NCI-H2107 (cell line): ENCODE measurements at places on chromosomes 4 and X.

DNA sequence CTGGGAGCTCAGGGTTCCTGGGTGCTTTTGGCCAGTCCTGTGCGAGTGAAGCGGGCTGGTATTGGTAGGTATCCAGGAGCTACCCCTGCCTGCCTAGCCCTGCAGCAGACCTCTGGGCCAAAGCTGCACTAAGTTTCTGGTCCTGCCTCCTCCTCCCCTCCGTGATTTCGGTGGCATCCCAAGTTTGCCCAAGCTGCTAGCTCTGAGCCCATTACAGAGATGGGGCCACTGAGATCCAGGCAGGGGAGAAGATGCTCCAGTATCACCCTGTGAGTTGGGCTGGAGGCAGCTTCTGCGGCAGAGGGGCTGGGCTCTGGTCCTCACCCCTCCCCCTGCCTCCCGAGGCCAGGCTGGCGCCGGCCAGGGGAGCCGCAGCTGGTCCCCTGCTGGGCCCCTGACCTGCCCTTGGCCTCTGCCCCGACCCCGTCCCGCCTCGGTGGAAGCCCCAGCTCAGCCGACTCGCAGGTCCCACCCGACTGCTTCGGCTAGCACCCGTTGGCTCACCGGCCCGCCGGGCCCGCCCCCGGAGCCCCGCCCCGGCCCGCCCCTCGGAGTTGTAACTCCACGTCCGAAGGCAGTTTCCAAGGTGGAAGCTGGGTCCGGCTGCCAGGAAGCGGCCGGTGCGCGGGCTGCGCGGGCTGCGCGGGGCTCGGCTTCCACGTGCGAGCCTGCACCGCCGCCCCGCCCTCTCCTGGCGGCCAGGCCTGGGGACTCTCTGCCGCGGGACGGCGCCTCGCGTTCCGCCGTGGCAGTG is at the start of gene DUSP9:
Gene DUSP9 (plus strand): TSS at position 584 of the 754 bp plus-strand sequence. CDS start 751 bp downstream, outside the sequence.
- DNase-seq: no peak

GRCh38 chr4:4673070-4673469 is 131.2 kb upstream of the STX18 start:
- DNase-seq: no peak

- DNase-seq: no peak
Observed at GRCh38 chr4:142358656-142359055, 487.4 kb downstream of the INPP4B start.

GRCh38 chr4:26873391-26874026 is 12.9 kb downstream of the STIM2 start:
- no peak for DNase-seq

GRCh38 chr4:87058356-87059073 is 123.7 kb downstream of the AFF1 start:
- no peak for DNase-seq

DNA sequence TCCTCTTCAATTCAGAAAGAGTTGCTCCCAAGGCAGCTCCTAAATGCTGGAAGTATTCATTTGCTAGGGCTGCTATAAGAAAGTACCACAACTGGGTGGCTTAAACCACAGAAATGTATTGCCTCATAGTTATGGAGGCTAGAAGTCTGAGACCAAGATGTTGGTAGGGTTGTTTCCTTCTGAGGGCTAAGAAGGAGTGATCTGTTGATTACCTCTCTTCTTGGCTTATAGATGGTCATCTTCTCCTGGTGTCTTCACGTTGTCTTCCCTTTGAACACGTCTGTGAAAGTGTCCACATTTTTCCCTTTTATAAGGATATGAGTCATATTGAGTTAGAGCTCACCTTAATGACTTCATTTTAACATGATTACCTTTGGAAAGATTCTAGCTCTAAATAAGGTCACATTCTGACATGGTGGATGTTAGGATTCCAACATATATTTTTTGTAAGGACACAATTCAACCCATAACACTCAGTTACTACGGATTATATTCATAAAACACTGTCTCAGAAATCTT is 266.3 kb downstream of the SPATA18 start:
- no peak for DNase-seq

DNA sequence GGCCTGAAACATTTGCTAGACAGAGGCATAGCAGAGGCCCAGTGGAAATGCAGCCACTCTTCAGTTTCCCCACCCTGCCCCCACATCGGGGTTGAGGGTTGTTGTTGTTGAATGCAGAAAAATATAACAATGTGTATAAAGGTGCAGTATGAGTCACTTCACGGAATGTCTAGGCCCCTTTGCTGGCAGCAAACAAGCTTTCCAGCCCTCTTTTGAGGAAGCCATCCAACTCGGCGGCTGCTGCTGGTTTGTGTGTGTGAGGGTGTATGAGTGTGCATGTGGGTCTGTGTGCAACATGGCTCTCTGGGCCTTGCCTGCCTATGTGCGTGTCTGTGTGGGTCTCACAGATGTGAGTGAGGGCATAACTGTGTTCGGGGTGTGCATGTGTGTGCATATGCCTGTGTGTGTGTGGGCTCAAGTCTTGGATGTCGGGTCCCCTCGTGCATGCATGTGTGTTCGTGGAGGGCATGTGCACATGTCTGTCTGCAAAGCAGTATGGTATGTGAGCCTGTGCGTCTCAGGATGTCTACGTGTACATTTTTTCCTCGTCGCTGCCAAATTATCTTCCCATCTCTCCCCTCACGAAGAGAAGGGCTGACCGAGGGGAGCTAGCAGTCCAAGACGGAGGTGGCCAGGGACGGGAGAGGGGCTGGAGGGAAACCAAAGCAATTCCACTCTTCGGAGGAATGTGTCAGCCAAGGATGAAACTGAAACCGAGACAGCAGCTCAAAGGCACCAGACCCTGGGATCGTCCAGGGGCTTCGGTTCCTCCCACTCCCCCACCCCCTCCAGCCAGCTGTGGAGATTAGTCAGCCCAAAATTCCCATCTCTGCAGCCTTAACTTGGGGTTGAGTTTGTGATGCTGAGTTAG is 8.4 kb upstream of the ELF4 start:
- no peak for DNase-seq

DNA sequence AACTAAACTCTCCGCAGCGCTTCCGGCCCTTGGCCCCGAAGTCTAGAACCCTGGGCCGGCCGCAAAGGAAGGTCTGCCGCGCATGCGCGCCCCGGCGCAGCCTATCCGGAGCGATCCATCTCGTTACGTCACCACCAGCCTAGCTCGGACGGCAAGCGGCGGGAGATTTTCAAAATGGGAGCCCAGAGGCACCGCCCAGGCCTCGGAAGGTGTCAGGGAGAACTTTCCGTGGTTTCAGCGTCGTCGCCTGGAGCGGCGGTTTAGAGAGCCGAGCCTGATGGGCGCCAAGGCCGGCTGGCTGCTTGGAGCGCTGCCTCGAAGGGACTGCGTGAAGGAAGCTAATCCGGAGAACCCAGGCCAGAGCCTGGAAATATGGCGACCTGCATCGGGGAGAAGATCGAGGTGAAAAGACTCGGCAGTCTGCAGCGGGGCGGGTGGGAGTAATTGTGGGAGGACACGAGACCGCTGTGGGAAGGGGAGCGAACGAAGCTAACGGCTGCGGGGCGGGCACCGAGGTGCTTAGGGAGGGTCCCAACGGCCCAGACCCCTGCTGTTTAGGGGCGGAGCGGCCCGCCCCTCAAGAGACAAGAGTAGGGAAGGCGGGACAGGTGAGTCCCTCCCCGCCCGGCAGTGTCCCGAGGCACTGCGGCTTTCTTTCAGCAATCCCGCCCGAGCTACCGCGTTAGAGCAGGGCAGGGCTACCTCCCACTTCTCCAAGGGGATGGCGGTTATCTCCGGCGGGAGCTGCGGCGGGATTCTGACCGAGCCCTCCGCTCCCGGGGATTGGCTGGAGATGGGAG is at the start of gene PLK4:
Gene PLK4 (plus strand): TSS at position 131 of the 800 bp plus-strand sequence. CDS start 242 bp downstream, at position 373.
- peak; percentile 83 for DNase-seq

- no peak for DNase-seq
Observed at GRCh38 chr4:166726832-166727231, 507.5 kb downstream of the SPOCK3 start.

DNA sequence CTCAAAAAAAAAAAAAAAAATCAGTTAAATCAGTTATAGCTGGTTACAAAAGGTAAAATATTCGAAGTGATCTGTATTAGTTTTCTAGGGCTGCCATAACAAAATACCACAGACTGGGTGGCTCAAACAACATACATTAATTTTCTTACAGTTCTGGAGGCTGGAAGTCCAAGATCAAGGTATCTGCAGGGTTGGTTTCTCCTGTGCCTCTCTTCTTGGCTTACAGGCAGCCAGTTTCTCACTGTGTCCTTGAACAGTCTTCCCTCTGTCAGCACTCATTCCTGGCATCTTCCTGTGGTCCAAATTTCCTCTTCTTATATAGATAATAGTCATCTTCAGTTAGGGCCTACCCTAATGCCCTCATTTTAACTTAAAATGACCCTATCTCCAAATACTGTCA is 239.9 kb downstream of the MGST2 start:
- no peak for DNase-seq

- no peak for DNase-seq
Observed at GRCh38 chr4:8568068-8568668, 12.0 kb upstream of the GPR78 start.

DNA sequence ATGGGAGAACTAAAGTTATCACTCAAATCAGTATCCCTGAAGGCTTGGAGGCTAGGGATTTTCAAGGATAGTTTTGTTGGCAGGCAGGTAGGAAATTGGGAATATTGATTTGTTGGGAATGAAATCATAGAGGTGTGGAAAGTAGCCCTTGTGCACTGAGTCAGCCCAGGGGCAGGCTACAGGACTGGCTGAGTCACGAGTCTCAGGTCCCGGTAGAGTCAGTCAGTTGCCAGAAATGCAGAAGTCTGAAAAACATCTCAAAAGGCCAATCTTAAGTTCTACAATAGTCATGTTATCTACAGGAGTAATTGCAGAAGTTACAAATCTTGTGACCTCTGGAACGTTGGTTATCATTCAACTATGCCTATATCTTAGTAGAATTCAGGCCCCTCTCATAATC is 153.1 kb downstream of the GC start:
- DNase-seq: no peak

GRCh38 chrX:69210581-69210980 is 45.3 kb upstream of the PJA1 start:
- no peak for DNase-seq

DNA sequence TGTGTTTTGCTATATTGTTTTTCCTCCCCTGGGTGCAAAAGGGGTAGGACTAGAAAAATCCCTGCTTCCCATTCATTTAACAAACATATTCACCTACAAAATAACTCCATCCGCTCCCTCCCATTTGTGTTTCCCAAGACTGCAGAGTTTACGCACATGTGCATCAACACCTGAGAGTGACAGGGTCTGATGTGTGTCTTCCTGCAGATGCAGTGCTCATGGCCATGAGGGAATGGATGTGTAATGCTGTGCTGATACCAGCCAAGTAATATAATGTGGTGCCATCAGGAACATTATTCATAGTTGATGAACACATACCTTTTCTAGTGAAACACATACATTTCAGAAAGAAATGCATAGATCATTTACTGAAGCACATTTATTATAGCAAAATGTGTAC is 83.2 kb downstream of the CXXC4 start:
- DNase-seq: no peak

- no peak for DNase-seq
Observed at GRCh38 chr4:148847544-148848255, 405.5 kb upstream of the NR3C2 start.

DNA sequence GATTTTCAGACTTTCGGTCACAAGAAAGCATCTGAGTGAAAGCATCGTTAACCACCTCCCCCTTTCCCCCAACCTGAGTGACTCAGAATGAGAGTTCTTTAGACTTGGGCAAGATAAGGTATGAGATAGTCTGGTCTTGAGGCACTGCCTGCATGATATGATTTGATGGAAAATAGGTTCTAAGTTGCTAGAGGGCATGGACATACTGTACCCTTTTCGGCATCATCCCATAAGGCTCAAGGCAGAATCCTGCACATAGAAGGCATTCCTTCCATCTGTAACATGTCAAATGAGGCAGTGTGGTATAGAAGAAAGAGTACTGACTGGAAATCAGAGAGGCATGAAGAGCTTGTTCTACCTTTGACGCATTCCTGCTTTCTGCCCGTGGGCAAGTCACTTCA is 16.8 kb upstream of the AMOT start:
- DNase-seq: no peak

DNA sequence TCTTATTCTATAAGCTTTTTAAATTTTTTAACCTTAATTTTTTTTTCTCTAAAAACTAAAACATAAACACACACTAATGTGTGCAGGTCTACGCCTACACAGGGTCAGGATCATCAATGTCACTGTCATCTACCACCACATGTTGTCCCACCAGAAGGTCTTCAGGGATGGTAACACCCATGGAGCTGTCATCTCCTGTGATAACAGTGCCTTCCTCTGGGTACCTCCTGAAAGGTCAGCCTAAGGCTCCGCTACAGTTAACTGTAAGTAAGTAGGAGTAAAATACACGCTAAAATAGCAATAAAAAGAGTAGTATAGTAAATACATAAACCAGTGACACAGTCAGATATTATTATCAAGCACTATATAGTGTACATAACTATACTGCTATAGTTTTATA is 45.9 kb upstream of the GPRIN3 start:
- DNase-seq: no peak

- no peak for DNase-seq
Observed at GRCh38 chr4:141254326-141254725, 33.6 kb downstream of the ZNF330 start.

DNA sequence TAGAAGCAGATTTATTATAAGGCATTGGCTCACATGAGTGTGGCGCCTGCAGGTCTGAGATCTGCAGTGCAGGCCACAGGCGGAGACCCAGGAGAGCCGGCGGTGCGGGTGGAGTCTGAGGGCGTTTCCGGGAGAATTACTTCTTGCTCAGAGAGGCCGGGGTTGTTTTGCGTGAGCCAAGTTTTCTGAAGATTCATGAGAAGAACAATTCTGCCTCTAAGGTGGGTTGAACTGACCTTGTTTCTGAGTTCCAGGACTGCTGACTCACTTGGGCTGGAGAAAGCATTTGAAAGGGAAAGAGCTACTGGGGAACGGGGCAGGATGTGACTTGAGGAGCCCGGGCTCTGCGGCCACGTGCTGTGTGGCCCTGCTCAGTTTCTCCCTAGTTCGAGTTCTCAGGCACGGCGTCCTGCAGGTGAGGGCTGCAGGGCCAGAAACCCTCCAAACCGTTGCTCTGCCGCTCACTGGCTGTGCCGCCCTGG is 36.7 kb upstream of the SORCS2 start:
- no peak for DNase-seq

GRCh38 chrX:46317163-46317562 is 228.1 kb downstream of the ZNF674 start:
- no peak for DNase-seq
